ENCODE measurements at places on chromosomes 7 and 10.
A peak's percentile ranks its signal among the peaks of the same experiment; 100 is the strongest.

- DNase-seq, result no peak
Measured at GRCh38 chr7:50303335-50304128, 984 bp upstream of the IKZF1 start.

GRCh38 chr10:68446179-68446578, 25.6 kb downstream of the DNA2 start:
- no peak for DNase-seq

DNA sequence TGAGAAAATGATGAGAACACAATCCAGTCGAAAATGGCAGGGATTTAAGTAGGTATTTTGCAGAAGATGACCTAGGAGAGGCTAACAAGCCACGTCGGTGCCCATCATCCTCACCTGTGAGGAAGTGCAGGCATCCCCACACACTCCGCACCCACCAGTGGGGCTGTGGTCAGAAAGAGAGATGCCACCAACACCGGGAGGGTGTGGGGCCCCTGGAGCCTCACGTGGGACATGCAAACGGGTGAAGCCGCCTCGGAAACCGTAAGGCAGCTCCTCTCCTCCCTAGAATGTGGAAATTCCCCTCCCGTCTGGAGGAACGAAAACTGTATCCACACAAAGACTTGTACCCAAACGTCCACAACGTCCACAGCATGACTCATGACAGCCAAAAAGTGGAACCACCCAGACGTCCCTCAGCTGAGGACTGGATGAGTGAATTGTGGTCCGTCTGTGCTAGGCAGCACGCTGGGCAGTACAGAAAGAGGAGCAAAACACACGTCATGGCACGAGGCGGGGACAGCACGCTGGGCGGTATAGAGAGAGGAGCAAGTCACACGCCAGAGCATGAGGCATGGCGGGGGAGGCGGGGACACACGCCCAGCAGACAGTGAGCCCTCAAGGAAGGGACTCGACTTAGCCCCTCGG, 246.0 kb downstream of the ELFN1 start:
- no peak for DNase-seq

GRCh38 chr10:118838364-118838763, 83.6 kb upstream of the CACUL1 start:
- no peak for DNase-seq

- peak; percentile 2 for DNase-seq
Measured at GRCh38 chr10:78578929-78579328, 489.8 kb upstream of the ZMIZ1 start.

GRCh38 chr10:128072941-128073645, 53.1 kb downstream of the MKI67 start:
- no peak for DNase-seq

GRCh38 chr10:71124921-71125748, 87.2 kb upstream of the UNC5B start:
- no peak for DNase-seq

DNA sequence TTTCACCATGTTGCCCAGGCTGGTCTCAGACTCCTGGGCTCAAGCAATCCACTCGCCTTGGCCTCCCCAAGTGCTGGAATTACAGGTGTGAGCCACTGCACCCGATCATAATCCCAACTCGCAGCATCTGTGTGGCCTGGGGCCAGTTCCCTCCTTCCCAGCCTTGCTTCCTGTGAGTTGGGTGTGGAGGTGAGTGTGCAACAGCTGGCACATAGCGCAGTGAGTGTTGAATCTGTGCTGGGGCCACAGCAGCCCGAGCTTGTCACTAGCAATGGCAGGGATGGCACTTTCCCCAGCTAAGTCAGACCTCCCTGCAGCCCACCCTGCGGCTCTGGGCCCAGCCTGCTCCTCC, 12.2 kb downstream of the TMEM184A start:
- no peak for DNase-seq

- DNase-seq, result peak; percentile 9
Measured at GRCh38 chr10:99532687-99533495, at the start of gene NKX2-3. NKX2-3 (plus strand) TSS chr10:99532942; CDS start chr10:99533132, 190 bp downstream.

- DNase-seq, result no peak
Measured at GRCh38 chr7:129750091-129750490, 138.6 kb downstream of the NRF1 start.

DNA sequence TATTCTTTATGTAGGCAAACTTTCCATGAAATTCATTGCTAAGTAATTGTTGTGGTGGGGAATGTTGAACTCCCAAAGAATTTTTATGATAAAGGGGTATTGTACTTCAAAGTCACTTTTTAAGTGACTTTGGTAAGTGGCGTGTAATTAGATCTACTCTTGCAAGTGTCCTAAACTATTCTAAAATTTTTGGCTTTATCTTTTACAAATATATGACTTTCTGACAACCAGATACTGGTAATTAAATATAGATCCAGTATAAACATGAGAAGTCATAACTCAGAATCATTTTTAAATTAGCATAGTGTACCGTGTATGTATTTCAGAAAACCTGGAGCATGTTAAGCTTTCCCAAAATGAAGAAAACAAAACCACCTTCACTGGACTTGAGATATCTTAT, 84.7 kb upstream of the HGF start:
- DNase-seq, result no peak

DNA sequence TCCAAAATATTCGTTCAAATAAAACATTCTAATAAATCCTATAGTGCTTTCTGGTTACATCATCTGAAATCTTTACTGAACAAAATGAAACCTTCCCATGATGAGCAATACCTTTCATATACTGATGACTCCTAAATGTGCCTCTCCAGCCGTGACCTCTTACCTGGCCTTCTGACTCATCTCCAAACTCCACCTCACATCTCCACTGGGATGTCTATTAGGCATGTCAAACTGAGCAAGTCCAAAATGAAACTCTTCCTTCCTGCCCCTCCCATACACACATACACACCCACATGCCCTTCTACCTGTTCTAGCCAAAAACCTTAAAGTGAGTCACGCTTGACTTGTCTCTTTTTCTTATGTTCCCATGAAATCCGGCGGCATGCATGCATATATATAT, 22.9 kb downstream of the GSAP start:
- peak; percentile 48 for DNase-seq

GRCh38 chr10:122062831-122063674, 74.1 kb downstream of the TACC2 start:
- no peak for DNase-seq

All from CD4-positive, alpha-beta T cell treated with Interleukin-15 for 4 hours (primary cell).